ENCODE measurements at places on chromosomes 4 and X. TPM values are rescaled to one million over a fixed set of nuclear protein-coding genes. Genes with fewer than 3 reads are reported as not detected.

DNA sequence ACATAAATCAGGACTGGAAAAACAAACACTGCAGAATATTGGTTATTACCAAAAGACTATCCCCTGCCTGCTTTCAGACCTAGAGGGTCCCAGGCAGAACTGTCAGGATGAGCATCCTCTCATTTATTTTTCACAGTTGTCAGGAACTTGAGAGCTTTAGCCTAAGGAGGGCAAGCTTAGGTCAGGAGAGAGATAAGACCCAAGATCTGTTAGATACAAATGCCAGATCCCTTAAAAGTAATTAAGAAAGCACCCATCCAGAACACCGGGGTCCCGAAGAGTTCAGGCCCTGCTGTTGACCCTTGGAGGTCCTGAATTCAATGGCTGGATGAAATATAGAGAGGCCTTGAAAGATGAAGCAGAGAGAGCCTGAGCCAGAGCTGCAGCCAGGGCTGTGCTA, 5.9 kb upstream of the MAGEB3 start:
- DNase-seq = no peak

GRCh38 chr4:69497076-69497475, 1.4 kb upstream of the UGT2B4 start:
- DNase-seq = no peak

DNA sequence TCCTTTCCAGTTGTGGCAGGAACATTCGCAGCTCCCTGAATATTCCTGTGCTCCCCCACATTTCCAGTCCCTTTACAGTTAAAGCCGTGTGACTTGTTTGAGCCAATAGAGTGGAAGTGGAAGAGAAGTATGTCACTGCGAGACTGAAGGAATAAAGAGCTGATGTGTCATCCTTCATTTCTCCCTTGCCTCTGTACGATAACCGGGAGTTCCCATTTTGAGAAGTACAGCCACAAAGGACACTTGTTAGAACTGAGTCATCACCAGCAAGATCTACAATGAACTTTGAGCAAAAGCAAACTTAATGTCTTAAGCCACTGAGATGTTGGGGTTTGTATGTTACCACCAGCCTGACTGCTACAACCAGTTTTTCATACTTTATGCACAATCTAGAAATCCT, 92.3 kb downstream of the SPRY1 start:
- no peak for DNase-seq

DNA sequence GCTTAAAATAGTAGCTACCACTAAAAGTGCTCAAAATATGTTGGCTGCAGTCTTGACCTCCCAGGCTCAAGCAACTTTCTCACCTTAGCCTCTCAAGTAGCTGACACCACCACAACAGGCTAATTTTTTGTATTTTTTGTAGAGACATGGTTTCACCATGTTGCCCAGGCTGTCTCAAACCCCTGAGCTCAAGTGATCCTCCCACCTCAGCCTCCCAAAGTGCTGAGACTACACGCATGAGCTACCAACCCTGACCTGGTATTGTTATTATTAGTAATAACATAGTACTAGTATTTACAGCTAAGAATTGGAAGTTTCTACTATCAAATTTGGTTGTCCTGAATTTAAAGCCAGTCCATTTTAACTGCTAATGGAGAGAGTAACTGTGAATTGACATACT, 18.0 kb downstream of the STAP1 start:
- no peak for DNase-seq

- DNase-seq = peak; percentile 96
These were observed 345.1 kb upstream of the KLF3 start for GRCh38 chr4:38318737-38319455.

GRCh38 chrX:67545036-67545821, 1.4 kb downstream of the AR start:
- DNase-seq = peak; percentile 63

DNA sequence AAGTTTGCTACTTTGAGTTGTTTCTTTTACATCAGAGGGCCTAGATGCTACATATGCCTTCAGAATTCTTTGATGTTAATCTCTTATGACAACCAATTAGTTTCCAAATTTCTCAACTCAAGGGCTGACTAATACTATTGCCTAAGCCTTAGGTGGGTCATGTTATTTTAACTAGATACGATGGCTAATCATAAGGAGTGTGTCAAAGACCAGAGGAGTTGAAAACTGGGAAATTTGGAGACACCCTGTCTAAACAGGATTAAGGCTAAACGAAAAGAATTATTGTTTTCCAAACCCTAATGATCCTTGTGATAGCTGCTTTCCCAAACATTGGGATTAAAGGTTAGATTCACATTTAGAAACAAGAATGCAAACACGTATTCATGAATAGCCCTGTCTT, 228.5 kb downstream of the PCDH7 start:
- no peak for DNase-seq

DNA sequence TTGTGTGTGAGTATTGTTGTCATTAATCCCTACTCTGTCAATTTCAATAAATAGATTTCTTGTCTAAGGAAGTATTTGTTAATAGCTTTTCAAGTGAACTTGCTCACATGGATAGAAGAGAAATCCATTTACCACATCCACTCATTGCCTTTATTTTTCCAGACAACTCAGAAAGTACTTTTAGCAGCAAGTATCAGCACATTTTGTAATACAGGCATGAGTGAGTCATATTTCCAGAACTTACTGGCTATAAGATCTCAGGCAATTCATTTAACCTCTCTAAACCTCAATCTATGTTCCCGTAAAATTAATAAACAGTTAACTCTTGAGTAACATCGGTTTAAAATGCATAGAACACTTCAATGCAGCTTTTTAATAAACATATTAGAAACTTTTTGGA, 317.9 kb upstream of the PCDH7 start:
- no peak for DNase-seq

GRCh38 chrX:50343917-50344316, 126.7 kb downstream of the DGKK start:
- DNase-seq = no peak

GRCh38 chr4:159222043-159222552, 119.2 kb downstream of the RAPGEF2 start:
- DNase-seq = no peak

DNA sequence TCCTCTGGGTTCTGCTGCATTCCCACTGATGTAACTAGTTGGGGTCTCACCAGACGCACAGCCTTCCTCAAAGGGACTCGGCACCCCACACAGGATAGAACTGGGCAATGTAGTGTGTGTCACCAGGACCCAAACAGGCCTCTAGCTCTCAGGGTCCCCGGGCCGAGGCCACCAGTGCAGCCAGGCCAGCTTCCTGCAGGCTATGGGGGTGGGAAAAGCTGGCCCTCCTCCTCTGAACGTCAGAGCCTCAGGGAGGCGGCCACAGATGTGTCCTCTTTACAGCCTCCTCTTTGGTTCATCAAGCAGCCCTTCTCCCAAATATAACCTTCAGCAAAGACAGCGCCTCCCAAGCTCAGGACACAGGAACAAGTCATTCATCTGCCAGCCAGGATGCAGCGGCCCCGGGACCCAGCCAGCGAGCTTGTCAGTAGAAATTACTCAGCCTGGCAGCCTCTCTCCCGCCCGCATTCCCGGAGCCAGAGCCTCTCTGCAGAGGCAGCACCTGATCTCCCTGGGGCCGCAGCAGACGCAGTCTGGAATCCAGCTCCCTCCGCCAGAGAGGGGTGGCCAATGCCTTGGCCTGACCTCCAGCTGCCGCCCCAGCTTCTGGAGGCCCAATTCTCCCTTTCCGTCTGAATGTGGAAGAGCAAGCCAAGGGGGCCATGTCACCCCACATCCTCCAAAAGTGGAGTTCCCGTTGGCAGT, 288.5 kb downstream of the FBXW7 start:
- DNase-seq = no peak

DNA sequence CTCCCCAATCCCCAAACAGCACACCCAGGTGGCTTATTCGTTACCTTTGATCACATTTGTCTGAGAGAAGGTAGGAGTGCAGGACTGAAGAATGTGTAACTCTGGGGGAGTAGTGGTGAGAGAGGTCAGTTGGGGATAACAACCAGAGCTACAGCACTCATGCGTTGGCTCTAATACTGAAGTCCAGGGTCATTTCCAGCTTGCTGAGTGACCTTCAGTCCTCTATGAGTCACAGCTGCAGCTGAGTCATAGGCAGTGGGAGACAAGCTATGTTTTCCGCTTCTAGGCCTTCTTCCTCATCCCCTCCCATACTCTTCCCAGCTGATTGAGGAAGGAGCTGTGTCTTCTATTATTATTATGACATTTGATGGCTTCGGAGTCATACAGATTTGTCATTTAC, 31.6 kb upstream of the CT47C1 start:
- peak; percentile 82 for DNase-seq

DNA sequence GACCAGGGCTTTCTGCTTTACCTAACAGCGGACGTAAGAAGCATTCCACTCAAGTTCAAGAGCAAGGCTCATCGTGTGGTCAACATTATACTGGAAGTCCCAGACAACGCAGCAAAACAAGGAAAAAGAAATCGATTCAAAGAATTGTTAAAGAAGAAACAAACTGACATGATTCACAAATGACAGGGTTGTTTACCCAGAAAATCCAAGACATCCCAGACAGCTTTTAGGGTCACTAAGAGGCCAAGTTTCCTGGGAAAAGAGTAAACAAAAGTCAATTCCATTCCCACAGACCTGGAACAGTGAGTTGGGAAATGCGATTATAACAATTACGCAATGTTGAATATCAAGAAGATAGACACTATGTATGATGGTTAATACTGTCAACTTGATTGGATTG, 21.5 kb upstream of the HTRA3 start:
- DNase-seq = no peak

- DNase-seq = no peak
These were observed 40.9 kb upstream of the AP1AR start for GRCh38 chr4:112190684-112191083.

- no peak for DNase-seq
These were observed 16.9 kb downstream of the SPINK2 start for GRCh38 chr4:56804551-56804950.

GRCh38 chr4:81375745-81376144, 96.0 kb downstream of the RASGEF1B start:
- DNase-seq = no peak

MTNR1A gene
- not detected for total RNA-seq

TEX13C gene
- not detected for total RNA-seq

KIT gene
- total RNA-seq = 31.8 TPM

WDR44 gene
- 17.0 TPM for total RNA-seq

USP26 gene
- not detected for total RNA-seq

INTS6L gene
- 8.7 TPM for total RNA-seq

RASL11B gene
- total RNA-seq = 2.2 TPM

IKBKG gene
- total RNA-seq = 15.5 TPM

LRIT3 gene
- total RNA-seq = not detected

ZXDB gene
- 11.8 TPM for total RNA-seq

NAT8L gene
- 0.27 TPM for total RNA-seq

TRIM2 gene
- total RNA-seq = 37.5 TPM

GLOD5 gene
- not detected for total RNA-seq
